ENCODE measurements at places on chromosomes 4 and X.

DNA sequence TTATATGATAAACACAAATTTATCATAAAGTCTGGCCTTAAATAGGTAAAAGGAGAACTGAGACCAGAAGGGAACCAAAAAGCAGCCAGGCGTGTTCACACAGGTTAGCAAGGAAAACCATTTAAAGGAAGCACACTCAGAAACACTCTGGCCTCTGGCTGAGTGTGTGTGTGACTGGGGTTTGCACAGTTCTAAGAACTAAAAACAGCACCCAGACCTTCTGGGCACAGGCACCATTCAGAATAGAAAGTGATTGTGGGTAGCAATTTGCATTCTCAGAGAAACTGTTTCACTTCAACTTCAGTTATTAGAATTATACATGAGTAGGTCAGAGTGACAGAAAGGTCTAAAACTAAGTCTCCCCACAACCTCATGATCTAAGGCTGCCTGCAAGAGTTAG is 10.0 kb downstream of the GPR82 start:
- peak; percentile 13 for DNase-seq

- no peak for DNase-seq
Measured at GRCh38 chr4:1381944-1382541, 24.2 kb downstream of the NKX1-1 start.

GRCh38 chr4:25929298-25929686 is 15.3 kb downstream of the SMIM20 start:
- no peak for DNase-seq

DNA sequence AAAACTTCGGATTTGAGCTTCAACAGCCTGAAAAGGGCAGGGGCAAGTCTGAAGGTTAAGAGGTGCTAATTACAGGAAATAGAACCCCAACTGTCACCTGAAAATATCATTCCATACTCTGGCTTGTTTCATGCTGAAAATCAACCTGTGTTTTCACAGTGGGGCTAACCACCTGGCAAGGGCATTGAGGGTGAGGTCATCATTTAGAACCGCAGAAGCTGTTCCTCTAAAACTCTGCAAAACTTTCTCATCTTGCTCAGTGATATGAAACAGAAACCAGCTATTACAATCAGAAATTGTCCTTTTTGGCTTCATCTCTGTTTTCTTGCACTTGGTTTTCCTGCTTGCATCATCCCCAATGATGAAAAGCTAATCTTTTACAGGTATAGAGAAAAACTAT is 247.6 kb downstream of the DCLK2 start:
- DNase-seq: no peak
